ENCODE measurements at places on chromosomes 4 and X.

DNA sequence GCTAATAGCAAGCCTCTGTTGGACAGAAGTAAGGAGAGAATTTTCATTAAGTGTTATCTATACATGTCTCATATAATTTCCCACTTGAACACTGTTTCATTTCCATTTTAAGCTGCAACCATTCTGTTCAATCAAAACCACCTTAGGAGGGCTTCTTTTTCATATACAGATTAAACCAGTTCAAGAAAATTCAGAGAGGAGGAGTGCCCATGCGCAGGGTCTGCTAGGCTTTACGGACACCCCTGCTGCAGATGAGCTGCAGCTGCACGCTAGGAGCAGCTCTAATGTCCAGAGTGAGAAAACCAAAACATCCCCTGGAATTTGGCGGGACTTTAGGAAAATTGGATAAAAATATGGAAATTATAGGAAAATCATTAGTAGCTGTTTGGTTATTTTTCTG lies 541.0 kb downstream of the SPRY1 start:
- DNase-seq, result no peak

GRCh38 chr4:176383273-176384077 lies 63.7 kb downstream of the SPCS3 start:
- DNase-seq, result no peak

- no peak for DNase-seq
These were observed 46.1 kb upstream of the CABS1 start for GRCh38 chr4:70288651-70289050.

GRCh38 chrX:16368696-16369095 lies 201.4 kb downstream of the MAGEB17 start:
- no peak for DNase-seq

DNA sequence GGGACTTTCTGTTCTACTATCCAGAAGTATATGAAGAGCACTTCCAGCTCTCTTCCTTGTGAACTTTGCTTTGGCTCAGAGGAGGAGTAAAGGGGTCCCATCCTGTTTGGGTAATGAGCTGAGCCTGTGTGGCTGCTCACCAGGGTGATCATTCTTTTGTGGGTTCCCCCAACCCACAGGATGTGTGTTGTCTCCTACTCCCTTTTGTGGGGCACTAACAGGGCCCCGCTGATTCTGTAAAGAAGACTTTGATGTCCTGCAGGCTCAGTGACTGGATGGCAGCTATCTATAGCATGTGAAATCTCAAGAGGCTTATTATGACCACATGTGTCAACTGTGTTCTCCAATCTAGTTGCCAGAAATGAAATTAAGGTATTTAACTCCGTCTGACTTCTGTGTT lies 40.8 kb downstream of the ZNF518B start:
- no peak for DNase-seq

DNA sequence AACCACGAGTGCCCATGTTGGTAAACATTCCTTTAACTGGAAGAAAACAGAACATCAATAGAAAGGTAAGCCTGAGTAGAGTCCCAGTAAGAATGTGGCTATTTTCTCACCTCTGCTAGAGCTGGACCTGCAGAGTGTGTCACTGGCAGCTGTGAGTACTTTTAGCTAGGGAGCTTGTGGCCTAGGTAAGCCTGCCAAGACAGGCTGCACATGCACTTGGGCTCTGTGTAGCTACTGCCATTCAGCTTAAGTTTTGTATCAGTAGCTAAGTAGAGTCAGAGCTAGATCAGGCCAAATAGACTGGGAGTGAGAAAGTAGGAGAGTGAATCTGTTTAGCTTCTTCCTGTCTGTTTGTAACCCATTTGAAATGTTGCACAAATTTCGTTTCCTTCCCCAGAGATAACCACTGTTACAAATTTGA lies 35.3 kb downstream of the RBPJ start:
- DNase-seq, result no peak

- DNase-seq, result no peak
These were observed 21.1 kb upstream of the HMX1 start for GRCh38 chr4:8892556-8893226.

GRCh38 chr4:166279261-166279660 lies 406.2 kb downstream of the TLL1 start:
- no peak for DNase-seq

DNA sequence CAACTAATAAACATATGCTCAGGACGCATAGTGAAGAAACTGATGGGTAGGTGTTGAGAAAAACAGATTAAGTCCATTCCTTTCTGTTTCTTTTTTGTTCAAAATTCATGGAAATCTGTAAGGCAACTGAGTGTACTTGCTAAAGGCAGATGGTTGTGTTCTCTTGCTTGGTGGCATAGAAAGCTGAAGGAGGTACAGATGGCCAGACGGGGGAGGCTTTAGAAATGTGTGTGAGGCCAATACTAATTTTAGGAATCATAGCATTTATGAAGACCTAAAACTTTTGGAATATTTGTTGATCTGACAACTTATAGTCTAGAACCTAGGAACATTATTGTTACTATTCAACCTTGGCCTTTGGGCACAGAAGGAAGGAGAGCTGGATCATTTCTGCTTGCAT lies 56.8 kb upstream of the EMCN start:
- no peak for DNase-seq

DNA sequence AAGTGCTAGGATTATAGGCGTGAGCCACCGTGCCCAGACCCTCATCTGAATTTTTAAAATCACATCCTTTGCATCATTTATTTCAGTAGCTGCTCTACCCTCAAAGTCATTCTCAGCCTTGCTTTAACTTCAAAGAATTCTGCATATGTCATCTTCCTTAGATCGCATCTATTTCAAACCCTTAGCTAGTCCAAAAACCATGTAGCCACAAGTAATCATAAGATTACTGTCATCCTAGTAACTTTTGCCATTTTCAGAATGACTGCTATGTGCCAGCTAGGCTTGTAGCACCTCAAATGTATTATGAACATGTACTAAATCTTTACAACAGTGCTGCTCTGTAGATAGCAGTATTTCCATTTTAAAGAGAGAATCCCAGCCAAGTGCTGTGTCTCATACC lies 45.5 kb upstream of the KLF3 start:
- no peak for DNase-seq

- DNase-seq, result no peak
These were observed 9.5 kb upstream of the STIM2 start for GRCh38 chr4:26851129-26851528.

- DNase-seq, result no peak
These were observed 40.7 kb downstream of the KLF3 start for GRCh38 chr4:38704622-38705154.

DNA sequence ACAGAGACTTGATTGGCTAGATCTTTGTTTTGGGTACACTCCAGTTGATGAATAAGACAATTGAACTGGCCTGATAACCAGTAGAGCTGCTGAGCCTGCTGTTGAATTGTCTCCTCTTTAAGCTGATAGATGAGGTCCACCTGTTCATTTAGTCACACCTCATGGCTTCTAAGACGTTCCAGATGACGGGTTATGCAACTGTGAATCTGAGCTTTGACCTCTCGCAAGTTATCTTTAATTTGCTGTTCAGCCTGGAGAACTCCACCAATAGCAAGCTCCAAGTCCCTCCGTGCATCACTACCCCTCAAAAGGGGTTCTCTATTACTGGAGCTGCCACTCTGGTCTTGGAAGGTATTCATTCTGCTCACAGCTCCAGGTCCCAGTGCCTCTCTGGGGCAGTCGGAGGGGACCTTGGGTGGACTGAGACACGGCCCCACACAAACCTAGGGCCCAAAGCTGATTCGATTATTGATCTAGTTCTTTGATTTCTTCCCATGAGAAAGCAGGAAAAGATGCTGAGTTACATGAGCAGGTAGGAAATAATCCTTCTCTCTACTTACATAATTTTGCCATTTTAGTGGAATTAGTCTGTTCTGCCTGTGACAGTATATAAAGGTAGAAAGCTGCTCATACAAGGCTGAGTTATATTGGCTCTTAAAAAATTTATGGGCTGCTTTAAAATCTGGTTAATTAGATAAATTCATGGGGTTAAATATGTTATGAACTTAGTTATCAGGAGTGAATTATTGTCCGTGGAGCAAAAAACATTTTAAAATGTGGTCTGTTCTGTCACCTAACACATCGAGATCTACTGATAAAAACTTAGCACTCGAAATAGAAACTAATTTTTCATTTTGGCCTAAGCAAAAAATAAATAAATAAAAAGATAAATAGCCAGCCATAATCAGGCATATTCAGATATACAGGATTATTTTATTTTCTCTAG lies 6.8 kb downstream of the MMAA start:
- DNase-seq, result no peak

DNA sequence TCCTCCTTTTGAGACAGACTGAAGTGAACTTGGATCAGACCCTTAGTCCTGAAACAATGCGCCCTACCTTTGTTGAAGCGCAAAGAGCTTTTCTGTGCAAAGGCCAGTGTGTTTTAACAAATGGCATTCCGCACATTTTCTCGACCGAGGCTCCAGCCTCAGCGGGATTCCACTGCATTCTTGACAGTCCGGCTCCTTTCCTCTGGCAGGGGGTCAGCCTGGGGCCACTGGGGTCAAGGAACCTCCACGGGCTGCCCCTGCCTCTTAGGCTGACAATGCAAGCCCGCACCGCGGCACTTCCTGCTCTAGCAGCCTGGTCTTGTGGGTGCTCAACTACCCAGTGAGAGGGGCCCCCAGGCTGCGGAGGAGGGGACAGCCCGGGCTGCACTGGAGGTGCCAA lies 47.2 kb upstream of the TFDP3 start:
- DNase-seq, result no peak

GRCh38 chrX:11380187-11380844 lies 87.1 kb downstream of the AMELX start:
- DNase-seq, result no peak

DNA sequence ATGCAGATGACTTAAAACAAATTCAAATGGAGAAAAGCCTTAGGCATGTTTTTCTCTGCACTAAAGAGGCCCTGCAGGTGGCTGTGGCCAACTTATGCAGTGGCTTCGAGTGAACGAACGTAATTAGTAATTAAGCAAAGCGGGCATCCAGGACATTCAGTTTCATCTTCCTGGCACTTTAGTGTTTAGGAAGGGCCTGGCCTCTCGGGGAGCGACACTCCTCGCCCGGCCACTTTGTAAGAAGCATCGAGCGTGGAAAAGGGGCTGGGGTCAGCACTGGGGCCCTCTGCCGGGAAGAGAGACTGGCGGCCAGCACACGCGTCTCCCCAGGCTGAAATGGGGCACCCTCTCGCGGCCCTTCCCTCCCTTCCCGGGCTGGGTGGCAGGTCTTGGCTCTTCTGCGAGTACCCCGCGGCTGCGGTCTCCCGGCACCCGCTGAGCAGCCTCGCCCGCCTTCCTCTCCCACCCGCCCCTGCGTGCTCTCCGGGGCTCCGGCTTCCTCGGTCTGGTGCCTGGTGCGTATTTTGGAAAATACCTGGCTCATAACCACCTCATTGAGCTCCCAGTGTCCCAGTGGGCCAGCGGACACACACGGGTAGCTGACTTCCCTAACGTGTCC lies 677 bp upstream of the CYP4V2 start:
- DNase-seq, result peak; percentile 21

DNA sequence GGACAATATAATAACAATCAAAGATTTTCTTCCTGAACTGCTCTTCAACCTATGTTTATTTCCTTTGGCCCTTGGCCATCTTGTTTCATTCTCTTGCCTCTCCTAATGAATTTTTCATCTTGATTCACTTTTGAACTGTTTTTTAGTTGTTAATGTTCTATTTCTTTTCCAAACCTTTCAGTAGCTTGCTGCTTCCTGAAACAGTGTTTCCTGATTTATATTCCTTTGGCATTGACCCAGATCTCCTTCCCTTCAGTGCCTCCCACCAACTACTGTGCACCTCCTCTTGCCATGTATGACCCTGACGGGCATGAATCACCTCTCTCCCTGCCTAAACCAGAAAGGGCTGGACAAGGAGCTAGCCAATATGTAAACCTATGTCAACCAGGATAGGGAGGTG lies 25.6 kb upstream of the SPP1 start:
- no peak for DNase-seq

- no peak for DNase-seq
These were observed 893 bp upstream of the HOPX start for GRCh38 chr4:56681853-56682525.

- DNase-seq, result no peak
These were observed 101.4 kb downstream of the ADAMTS3 start for GRCh38 chr4:72467633-72468032.

DNA sequence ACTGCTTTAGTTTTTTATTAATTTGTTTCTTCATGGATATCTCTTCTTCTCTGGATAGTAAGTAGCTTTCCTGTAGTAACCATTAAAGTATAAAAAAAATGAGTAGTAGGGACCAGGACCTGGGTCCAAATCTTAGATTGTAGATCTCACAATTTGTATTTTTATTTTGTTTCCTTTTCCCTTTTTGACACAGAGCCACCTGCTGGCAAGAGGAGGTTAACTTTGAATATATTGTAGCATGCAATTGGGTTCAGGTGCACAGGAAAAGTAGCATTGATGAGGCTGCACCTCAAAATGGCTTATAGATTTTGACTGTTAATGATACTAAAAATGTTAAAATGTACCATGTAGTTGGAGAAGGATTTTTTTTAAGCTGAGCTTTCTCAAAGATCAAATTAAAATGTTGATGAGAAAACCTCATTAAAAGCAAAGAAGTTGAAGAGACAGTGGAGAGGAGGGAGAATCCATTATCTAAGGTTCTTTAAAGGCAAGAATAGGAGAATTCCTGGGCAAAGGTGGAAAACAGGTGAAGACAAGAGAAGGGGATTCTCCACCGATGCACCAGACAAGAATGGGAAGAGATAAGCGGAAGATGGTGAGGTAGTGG lies 48.3 kb upstream of the HPGDS start:
- no peak for DNase-seq

- DNase-seq, result no peak
These were observed 326.7 kb downstream of the MAPK10 start for GRCh38 chr4:86033171-86033570.

GRCh38 chr4:119977076-119977940 lies 89.3 kb downstream of the MAD2L1 start:
- DNase-seq, result no peak

- DNase-seq, result no peak
These were observed 671.9 kb downstream of the TRIML1 start for GRCh38 chr4:188811121-188811520.

DNA sequence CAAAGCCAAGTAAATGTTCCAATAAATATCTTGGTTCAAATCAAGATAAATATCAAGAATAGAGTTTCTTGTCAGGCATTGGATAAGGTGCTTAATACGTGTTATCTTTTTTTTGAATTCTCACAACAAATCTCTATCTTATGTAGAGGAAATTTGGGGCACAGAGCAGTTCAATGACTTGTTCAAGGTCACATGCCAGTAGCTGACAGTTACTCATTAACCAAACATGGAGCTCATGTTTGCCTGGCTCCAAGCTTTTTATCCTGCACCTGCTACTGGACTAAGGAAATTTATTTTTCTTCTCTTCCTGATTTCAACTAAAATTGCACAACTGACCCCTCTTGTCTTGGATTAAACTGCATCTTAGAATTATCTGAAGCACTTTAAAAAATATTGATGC lies 76.3 kb downstream of the ATP10D start:
- no peak for DNase-seq

DNA sequence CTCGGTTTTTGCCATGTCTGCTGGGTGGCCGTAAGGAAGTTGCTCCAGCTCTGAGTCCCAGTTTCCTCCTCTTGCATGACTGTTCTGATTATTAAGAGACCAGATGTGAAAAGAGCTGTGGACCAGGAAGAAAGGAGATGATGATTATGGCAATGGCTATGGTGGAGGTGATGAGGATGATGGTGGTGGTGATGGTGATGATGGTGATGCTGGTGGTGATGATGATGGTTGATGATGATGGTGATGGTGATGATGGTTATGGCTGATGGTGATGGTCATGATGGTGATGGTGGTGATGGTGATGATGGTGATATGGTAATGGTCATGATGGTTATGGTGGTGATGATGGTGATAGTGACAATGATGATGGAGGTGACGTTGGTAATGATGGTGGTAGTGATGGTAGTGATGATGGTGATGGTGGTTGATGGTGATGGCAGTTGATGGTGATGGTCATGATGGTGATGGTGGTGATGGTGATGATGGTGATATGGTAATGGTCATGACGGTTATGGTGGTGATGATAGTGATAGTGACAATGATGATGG lies 107.8 kb upstream of the NKX1-1 start:
- no peak for DNase-seq

All from activated gamma-delta T cell treated with anti-CD3 and anti-CD28 coated beads, Interleukin-2, amount 50 U/mL, for 16 hours (primary cell).